ENCODE measurements at places on chromosomes 16 and 17. TPM values are rescaled to one million over a fixed set of nuclear protein-coding genes. Genes with fewer than 3 reads are reported as not detected.

DNA sequence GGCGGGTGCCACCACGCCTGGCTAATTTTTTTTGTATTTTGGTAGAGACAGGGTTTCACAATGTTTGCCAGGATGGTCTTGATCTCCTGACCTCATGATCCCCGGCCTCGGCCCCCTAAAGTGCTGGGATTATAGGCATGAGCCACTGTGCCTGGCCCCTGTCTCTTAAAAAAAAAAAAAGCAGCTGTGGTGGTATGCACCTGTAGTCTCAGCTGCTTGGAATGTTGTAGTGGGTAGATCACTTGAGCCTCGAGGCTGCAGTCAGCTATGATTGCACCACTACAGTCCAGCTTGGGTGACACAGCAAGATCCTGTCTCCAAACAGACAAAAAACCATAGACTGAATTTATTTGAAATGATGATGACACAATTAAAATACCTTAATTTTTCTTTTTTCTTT, 24.3 kb downstream of the CDK12 start:
- DNase-seq, result peak; percentile 98

GRCh38 chr17:31378638-31379037, 12.8 kb upstream of the RAB11FIP4 start:
- no peak for DNase-seq

GRCh38 chr17:69669441-69670178, 255.1 kb downstream of the MAP2K6 start:
- peak; percentile 65 for DNase-seq

DNA sequence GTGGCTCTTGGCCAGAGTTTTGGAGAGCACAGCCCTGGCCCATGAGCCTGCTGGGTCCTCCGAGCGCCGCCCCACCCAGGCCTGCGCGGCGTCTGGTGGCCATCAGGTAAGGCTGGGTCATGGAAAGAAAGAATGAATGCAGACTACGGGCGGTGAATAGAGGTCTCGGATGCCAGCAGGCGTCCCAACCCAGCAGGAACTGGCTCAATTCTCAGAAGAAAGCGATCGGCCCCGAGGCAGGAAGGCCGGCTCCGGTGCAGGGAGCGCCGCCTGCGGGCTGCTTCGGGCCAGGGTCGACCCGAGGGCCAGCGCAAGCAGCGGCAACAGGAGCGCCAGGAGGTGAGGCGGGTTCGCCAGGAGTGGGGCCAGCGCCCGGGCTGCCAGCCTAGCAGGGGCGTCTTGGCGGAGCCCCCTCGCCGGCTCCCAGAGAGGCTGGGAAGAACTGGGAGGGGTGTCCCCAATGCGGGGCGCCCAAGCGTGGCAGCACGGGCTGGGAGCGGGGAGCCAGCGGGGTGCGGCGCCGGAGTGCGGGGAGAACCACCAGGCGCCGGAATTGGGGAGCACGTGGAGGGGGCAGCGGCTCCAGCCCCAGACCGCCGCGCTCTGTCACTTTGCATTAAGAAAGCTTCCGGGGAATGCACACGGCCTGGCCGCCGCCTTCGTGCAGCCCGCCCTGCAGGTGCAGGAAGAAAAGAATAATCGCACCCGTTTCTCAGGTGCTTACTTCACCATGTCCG, 7.1 kb upstream of the TMC5 start:
- DNase-seq, result no peak

GRCh38 chr16:67456391-67457081, 24.4 kb downstream of the ATP6V0D1 start:
- peak; percentile 36 for DNase-seq

GRCh38 chr17:82752371-82753200, 721 bp downstream of the TBCD start:
- no peak for DNase-seq

DNA sequence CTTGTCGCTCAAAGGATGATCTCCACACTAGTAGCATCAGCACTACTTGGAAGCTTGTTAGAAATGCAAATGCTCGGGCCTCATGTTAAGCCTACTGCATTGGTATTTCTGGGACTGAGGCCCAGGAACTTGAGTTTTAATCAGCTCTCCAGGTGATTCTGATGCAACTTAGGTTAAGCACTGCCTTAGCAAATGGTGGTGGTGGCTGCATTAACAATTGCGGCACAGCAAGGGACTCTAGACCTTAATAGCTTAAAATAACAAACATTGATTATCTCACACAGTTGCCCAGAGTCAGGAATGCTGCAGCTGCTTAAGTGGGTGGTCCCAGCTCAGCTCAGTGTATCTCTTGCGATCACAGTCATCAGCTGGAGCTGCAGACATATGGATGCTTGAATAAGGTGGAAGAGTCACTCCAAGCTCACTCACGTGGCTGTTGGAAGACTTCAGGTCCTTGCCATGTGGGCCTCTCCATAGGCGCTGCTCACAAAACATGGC, 25.8 kb downstream of the HS3ST3A1 start:
- peak; percentile 80 for DNase-seq

GRCh38 chr16:81945665-81946064, 65.6 kb downstream of the SDR42E1 start:
- DNase-seq, result peak; percentile 12

DNA sequence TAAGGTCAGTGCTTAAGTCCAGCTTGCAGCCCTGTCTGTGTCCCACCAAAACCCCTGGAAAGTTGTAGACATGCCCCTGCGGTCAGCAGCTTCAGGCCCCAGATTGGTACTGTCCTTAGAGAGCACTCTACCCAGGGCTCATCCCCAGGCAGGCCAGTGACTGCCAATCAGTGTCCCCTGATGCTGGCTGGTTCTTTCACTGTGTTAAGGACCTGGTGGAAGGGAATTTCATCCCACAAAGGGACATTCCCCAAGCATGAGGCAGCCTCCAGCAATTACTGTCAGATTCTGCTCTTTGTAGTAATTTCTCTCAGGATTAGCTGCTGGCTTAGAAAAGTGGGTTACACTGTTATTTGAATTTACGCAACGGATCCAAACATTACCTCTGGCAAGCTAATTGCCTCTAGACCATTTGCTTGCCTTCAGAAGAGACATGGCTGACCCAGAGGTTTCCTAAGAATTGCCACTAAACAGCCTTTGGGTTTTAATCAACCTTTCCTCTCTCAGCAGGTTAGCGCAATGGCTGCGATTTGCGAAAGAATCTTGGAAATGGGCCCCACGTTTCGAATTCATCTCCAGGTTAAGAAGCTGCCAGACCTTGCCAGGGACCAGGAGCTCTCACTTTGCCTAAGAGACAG, 5.9 kb downstream of the IRX6 start:
- DNase-seq, result no peak

DNA sequence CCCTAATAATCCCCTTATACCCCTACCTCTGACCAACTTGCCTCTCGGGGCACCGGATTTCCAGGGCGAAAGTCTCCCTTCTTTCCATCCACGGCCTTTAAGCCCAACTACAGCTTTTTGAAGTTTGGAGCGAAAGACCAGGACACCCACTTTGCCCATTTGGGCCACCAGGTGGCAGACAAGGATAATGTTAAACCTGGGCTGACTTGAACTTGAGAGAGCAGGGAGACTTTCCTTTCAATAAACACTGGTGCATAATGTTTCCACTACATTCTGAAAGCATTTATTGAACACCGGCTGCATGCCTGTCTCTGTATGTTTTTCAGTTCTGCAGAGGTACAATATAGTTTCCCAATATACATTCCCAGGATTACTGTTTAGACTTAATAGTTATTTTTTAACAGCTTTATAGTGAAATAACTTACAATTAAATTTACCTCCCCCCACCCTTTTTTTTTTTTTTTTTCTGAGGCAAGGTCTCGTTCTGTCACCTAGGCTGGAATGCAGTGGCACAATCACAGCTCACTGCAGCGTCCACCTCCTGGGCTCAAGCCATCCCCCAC, 6.9 kb upstream of the CES3 start:
- DNase-seq, result peak; percentile 73

- DNase-seq, result no peak
These were observed 276.8 kb downstream of the STX8 start for GRCh38 chr17:9298776-9299295.

- no peak for DNase-seq
These were observed at the start of gene RNF222 for GRCh38 chr17:8397636-8398035. Gene RNF222 (minus strand): TSS chr17:8397827. CDS start chr17:8393461, 4,366 bp downstream.

DNA sequence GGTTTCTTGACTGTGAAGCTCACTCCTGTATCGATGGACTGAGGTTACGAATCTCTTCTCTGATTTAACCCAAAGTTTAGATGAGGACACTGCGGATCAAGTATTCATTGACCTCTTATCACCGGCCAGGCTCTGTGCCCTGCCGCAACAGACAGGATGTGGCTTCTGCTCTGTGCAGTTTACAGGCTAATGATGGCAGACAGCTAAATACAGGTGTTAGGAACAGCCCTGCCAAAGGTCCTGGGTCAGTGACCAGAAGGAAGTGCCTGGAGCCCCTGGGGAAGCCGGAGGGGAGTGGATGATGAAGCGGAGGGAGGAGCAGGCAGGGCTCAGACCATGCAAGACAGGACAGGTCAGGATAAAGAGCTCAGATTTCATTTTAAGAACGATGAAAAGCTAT, 44.4 kb downstream of the HAPSTR1 start:
- DNase-seq, result no peak

- DNase-seq, result peak; percentile 28
These were observed 7.8 kb upstream of the MYH8 start for GRCh38 chr17:10429421-10430045.

DNA sequence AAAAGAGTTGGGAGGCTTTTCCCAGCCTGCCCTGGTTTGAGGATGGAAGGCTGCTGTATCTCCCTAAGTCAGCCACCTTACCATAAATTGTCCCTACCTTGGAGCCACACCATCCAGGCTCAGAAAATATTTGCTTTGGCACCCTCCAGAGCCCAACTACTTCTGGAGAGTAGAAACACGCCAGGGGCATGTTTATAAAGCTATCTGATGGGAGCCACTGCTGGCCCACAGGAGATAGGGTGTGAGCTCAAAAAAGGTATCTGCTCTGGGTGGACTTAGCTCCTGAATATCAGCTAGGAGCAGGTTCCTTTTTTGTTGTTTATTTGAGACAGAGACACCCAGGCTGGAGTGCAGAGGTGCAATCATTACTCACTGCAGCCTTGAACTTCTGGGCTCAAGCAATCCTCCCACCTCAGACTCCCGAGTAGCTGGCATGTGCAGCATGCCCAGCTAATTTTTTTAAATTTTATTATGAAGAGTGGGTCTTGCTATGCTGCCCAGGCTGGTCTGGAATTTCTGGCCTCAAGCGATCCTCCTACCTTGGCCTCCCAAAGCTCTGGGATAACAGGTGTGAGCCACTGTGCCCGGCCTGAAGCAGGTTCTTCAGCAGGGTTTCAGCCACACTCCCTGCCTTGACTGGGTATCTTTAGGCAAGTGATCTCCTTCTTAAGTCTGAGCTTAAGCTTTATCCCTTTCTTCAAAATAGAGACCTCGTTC, 147.1 kb downstream of the SALL1 start:
- DNase-seq, result no peak

DNA sequence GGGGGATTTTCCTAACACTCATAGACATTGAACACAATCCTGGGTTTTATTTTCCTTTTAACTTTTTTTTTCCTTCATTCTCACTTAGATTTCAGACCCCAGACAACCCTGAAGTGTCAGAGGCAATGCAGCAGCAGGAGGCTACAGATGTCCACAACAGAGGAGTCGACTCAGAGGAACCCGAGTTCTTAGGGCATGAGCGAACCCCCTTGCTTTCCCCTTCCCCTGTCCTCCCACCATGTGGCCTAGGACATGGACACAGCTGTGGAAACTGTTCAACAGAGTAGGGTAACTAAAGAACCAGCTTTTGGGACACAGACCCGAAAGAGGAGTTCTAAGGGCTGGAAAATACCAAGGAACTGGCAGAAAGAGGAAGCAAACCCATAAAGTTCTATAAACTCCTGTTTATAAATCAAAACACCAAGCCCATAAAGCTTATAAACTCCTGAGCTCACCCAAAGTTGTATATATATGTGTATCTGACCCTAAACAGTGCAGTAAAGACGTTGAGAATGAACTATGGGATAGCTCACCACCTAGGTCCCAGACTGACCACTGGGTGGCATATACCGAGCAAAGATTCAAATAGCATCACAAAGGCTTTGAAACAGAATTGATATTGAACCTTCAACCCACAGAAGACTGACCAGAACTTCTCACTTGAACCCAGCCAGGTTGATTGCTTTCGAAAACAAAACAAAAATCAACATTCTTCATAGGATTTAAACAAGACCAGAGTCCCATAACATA, 33.9 kb downstream of the CMTM4 start:
- DNase-seq, result peak; percentile 44

DNA sequence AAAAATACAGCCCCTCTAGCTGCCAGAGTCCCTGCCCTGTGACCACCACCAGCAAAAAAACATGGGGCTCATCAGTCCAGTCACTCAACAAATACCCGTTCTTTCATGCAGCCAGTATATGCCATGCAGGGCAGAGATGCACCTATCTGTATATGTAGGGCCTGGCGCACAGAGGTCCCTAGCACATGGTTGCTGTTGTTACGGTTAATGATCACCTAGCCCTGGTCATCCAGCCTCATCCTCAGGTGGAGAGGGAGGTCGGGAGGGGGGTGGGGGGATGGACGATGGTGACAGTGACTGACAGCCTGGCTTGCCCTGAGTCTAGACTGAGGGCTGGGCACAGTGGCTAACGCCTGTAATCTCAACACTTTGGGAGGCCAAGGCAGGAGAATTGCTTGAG, 1.5 kb downstream of the SDR42E2 start:
- no peak for DNase-seq

The TUBB3 gene
- 311 TPM for total RNA-seq

The ELMO3 gene
- 0.28 TPM for total RNA-seq

The WFIKKN1 gene
- not detected for total RNA-seq

The ACE gene
- 1.4 TPM for total RNA-seq

The C16orf90 gene
- total RNA-seq, result not detected

The PRSS21 gene
- not detected for total RNA-seq

Data from IMR-90 (cell line).